ENCODE measurements at places on chromosomes 1 and 21.
A peak's percentile ranks its signal among the peaks of the same experiment; 100 is the strongest.

DNA sequence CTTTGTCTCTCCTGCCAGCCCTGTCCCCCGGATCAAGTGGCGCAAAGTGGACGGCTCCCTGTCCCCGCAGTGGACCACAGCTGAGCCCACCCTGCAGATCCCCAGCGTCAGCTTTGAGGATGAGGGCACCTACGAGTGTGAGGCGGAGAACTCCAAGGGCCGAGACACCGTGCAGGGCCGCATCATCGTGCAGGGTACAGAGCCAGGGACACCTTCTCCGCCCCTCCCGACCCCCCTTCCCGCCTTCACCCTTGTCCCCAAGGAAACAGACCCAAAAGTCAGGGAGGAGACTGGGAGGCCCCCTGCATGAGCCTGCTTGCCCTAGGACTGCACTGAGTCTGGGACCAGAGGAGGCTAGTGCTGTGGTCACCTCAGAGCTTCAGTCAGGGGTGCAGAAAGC lies 18.2 kb downstream of the CNTN2 start:
- no peak for DNase-seq

GRCh38 chr21:46183910-46184624 lies at the start of gene SPATC1L:
Gene SPATC1L (minus strand): TSS chr21:46184459. CDS start chr21:46182816, 1,643 bp downstream.
- peak; percentile 58 for DNase-seq

DNA sequence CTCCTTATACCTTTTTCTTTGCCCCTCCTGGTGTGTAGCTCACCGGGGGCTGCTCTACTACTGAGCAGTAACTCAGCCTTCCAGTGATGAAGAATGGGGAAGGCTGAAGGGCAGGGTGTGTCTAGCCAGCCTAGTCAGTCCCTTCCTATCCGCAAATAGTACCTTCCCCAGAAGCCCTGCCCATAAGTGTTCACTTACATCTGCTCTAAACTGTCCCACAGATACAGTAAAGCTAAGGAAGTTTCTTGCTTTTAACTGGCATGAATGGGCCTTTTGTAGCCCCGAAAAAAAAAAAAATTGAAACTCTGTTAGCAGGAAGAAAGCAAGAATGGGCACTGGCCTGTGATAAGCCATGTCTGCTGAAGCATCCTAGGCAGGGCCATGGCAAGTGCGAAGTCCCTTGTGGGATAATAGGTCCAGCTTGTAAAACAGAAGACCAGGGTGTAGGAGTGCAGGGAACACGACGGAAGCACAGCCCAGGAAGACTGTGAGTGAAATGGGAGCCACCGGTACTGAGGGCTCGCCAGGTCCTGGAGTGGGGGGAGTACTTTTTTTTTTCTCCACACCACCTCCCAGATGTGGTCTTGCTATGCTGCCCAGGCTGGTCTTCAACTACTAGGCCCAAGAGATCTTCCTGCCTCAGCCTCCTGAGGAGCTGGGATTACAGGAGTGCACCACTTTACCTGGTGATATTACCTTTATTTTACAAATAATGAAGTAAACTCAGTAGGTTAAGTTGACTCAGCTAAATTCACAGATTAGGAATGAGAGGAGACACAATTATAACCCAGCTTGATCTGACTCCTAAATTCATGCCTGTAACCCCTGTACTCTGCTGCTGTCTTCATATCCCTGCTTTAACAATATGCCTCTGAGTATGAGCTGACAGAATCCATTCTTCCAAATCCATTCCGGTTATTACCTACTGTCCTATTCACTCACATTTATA lies 347.5 kb downstream of the SMYD3 start:
- no peak for DNase-seq

DNA sequence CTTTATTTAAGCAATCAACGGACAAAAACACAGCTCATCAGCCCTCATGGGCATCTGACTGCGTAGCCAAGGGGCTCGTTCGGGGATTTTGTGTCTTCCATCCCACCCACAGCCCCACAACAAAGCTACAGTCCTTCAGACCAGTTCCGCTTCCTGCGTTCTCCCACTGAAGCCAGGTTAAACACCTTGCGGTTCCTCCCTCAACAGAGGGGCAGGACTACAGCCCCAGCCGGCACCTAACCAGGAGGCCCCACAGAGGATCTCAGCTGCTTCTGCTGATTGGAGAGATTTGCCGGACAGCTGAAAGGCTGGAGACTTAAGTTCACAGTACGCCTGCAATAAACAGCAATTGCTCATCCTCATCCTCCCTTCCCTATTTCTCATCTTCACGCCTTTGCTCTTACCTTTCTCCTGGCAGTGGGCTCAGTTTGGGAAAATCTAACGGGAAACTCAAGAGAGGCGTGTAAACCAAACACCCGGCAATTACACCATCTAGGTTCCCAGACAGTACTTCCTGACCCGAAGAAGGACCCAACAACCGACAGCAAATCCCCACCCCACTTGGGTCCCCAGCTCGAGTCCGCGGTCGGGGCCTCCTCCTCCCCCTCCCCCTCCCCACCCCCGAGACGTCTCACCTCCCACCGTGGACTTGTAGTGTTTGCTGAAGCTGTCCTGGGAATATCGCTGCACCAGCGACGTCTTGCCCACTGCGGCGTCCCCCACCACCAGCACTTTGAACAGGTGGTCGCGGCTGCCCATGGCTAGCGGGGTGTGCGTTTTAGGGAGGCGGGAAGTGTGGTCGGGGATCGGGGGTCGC lies 876 bp downstream of the RAB29 start:
- DNase-seq: peak; percentile 12

GRCh38 chr1:30856260-30856790 lies 52.2 kb downstream of the SDC3 start:
- DNase-seq: no peak
